ENCODE measurements at places on chromosomes 7 and 10.

DNA sequence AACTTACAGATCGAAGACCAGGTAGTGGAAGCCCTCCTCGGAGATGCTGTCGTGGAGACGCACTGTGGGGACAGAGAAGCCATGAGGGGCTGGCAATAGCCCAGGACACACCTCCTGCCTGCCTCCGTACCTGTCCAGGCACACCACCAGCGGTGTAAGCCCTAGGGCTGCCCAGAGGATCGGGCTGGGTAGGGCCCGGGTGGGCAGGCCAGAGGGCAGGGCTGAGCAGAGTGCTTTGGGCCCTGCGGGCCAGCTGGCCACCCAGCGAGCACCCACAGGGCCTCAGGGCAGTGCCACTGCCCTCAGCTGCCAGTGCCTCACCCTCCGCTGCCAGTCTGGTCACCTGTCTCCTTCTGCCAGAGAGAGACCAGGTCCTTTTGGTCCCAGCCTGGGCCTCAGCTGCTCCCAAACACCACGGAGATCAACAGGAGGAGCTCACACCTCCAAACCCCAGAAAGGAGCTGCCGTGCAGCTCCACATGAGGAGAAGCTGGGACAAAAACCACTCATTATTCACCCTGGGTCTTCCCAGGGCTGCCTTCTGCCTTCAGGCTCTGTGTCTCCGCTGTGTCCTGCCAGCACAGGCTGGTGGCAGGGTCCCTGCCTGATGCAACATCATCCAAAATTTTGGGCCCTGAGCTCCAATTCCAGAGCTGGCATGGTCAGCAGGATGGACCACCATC lies 58.2 kb downstream of the YKT6 start:
- DNase-seq = no peak

DNA sequence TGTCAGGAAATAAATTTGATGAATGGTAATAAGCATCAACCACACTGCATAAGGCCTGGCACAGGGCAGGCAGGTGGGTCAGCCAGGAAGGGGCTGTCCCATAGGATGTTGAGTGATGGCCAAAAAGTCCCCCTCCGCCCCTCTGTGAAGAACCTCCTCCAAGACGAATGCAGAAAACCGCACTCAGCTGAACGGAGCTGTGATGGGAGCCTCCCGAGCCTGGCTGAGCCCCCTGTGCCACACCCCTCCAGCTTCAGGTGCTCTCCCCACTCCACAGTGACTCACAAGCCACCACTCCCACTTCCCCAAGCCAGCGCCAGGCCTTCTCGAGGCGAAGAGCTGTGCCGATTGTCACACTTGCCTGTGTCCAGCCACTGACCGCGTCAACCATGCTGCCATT lies 184.2 kb downstream of the MAD1L1 start:
- DNase-seq = no peak

DNA sequence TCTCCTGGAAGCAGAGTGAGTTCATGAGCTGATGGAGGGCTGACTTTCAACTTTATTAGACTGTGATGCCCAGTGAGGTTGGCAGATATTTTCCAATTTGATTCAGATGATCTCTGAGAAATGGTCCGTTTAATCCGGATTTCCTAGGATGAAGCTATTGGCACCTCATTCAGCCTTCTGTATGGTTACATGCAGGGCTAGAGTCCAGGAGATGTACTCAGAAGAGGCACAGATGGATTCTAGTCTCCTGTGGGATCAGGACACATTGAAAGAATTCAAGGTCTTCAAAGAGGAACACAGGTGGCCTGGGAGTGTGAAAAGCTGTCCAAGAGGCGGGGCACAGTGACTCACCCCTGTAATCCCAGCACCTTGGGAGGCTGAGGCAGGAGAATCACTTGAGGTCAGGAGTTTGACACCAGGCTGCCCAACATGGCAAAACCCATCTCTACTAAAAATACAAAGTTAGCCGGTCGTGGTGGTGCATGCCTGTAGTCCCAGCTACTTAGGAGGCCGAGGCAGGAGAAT lies 23.0 kb upstream of the RHEB start:
- no peak for DNase-seq

DNA sequence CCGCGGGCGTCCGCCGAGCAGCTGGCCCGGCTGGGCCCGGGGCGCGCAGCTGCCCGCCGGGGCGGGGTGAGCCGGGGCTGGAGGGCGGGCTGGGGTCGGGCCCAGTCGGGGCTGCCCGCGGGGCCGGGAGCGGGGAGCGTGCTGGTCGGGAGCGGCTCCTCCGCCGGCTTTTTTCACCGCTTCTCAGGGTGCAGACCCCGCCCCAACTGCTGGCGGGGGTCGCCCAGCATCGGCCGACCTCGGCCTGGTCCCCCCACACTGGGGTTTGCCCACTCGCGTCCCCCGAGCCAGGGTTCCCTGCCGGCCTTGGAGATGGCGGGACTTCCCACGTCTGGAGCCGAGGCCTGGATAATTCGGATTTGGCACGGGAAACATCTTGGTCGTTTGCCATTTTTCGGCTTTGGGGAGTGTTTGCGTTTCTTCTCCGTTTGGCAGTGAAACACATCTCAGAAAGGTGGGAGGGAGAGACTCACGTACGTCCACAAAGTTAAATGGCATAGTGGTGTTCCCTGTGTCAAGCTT lies 432 bp downstream of the TMEM248 start:
- no peak for DNase-seq

- no peak for DNase-seq
Observed at GRCh38 chr10:25766687-25767221, 167.3 kb upstream of the MYO3A start.

DNA sequence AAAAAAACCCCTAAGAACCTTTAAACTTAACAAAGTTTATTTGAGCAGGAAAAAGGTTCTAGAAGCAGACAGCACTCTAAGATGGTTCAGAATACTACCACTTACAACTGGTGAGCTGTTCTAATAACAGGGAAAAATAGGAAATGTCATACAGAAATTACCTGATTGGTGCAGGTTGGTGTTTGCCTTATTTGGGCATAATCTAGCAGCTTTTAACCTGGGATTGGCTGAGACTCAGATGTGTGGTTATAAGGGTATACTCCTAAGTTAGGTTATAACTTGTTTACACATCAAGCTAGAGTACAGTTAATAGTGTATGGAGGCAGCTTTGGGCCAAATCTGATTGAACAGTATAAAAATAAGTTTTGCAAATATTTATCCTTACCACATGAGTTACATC lies 59.8 kb downstream of the MAPK8 start:
- DNase-seq = no peak
